ENCODE measurements at places on chromosomes 2 and 18.

GRCh38 chr2:241574911-241575623 is 16.5 kb downstream of the BOK start:
- DNase-seq = no peak

- no peak for DNase-seq
These were observed 48.9 kb downstream of the STK25 start for GRCh38 chr2:241459520-241459919.

- DNase-seq = no peak
These were observed 17.2 kb downstream of the GPC1 start for GRCh38 chr2:240452462-240453256.

DNA sequence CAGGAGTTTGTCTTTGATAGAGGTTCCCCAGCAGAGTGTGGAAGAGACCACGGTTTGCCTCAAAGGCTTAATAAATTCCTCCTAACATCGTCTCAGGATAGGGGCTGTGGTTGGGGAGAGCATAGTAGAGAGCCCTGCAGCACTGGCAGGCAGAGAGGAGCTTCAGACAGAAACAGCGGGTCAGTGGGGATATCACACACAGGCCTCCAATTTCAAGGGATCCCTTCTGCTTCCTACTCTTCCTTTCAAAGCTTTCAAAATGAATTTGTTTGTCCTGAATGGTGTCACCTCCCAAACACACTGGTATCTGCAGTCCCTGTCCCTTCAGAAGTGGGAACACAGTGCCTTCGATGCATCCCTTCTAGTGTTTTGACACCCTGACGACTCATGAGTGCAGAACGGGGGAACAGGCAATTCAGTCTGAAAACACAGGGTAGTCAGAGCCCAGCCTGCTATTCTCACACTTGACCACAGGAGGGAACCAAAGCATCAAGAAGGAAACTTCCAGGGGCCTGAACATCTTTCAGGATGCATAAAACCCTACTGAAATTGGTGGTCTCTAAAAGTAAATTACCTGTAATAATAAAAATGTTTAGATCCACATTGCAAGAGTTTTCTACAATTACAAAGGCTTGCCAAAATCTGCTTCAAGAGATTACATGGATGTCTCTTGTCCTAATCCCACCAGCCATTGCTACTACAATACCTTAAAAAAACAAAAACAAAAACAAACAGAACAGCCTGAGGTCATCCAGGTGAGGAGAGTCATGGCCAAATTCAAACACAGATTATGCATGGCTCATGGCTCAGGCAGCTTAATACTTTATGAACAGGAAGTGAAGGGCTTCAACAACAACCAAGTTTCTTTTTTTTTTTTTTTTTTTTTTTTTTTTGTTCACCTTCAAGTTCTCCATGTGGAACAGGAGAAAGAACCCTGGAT is 49.8 kb downstream of the SLC14A2 start:
- DNase-seq = no peak

GRCh38 chr2:175976391-175977157 is 25.5 kb downstream of the LNPK start:
- no peak for DNase-seq

- no peak for DNase-seq
These were observed at the start of gene GNLY for GRCh38 chr2:85694052-85695025. Gene GNLY, plus strand, starts transcription at chr2:85694358. Its CDS starts 61 bp downstream, at chr2:85694419.

GRCh38 chr2:201938156-201938775 is 95.4 kb upstream of the FZD7 start:
- DNase-seq = no peak

DNA sequence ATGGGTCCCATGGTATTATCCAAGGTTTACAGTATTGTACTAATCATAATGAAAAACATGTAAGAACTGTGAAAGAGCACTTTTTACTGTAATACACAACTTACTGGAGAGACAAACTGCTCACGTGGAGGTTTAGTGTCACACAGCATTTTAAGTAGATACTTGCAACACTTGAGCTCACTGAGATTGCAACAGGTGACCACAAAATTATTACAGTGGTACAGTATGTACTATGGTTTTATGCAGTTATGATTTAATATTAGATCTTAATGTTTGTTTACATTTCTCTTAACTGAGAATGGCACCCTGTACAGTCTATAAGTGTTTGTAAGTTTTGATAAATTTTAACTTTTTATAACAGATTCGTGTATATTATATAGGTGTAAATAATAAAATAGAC is 118.6 kb upstream of the SKOR2 start:
- no peak for DNase-seq

All from BJ (cell line).